ENCODE measurements at places on chromosomes 6 and 20.
A peak's percentile ranks its signal among the peaks of the same experiment; 100 is the strongest.

DNA sequence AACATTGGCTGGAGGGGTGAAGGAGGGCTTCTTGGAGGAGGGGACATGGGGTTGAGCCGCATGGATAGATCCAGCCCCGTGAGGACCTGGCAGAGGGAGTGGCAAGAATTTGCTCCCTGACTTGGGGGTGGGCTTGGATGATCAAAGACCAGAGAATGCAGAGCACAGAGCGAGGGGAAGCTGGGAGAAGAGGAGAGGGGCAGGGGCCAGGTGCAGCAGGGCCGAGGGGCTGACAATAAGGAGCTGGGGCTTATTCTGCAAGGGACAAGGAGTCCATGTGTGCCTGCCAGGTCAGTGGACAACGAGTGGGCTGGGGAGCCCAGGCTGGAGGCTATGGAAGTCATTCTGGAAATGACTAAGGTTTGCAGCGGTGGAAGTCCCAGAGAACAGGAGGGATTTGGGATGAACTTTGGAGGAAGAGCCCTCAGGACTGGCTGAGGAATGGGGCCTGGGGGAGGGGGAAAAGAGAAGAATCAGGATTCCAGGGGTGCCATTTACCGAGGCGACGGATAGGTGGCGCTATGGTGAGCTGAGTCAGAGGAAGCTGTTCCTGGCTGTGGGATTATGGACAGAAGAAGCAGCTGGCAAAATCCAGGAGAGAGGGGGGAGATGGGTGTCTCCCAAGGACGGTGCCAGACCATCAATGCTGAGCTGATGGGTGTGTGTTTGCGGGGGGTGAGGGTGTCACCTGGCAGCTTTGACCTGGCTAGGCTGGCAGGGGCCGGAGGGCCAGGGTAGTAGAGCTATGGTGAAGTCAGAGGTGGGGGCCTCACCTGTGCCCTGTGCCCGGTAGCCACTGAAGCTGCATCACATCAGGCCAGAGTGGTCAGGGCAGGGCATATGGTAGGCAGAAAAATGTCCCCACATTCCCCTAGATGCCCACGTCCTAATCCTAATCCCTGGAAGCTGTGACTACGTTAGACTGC is 7.8 kb downstream of the KCNG1 start:
- no peak overlapping the region for H3K4me3 ChIP-seq
- H3K27ac ChIP-seq, result no peak overlapping the region
- no peaks in the 10 kb centered on the region for H3K4me1 ChIP-seq

DNA sequence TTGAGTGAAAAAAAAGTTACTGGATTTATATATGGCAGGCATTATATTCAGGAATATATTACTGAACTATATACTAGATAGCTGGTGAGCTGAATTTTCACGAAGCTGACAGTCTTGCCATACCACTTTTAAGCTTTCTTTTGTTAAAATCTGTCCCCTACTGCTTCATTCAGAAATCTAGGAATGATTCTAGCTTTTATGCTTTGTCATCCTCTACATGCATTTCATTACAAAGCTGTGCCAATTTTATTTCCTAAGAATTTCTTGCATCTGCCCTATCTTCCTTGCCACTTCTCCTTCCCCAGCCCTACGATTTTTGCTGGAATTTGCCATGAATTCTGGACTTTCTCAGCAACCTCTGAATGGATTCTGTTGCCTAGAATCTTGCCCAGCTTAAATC is 158.5 kb upstream of the ADGRB3 start:
- no peak overlapping the region for H3K4me3 ChIP-seq
- no peaks in the 10 kb centered on the region for H3K27me3 ChIP-seq
- no peak for DNase-seq
- no peaks in the 10 kb centered on the region for H3K4me1 ChIP-seq
- H3K36me3 ChIP-seq, result no peaks in the 10 kb centered on the region
- H3K27ac ChIP-seq, result no peak overlapping the region

DNA sequence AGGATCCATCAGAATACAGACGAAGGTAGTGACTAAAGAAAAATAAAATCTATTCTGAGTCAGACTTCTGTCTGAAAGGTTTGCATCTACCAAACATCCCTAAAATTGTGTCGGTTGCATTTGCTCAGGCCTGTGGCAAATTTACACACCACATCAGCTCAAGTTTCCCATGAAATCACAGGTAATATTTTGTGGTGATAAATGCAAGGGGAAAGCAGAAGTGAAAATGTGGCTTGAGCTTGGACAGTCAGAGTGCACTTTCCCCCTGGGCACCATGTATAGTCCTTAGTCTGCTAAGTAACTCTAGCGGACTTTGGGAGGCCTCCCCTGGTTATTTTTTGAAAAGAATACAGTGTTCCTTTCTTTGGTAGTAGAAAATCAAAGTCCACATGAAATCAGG is 159.1 kb downstream of the PKHD1 start:
- no peaks in the 10 kb centered on the region for H3K27me3 ChIP-seq
- no peak for DNase-seq
- no peak overlapping the region for H3K27ac ChIP-seq
- no peaks in the 10 kb centered on the region for H3K4me1 ChIP-seq
- no peaks in the 10 kb centered on the region for H3K36me3 ChIP-seq

GRCh38 chr20:52943185-52943841 is 28.8 kb upstream of the TSHZ2 start:
- no peak overlapping the region for H3K27ac ChIP-seq
- H3K27me3 ChIP-seq, result no peaks in the 10 kb centered on the region
- H3K4me3 ChIP-seq, result no peak overlapping the region
- H3K36me3 ChIP-seq, result no peaks in the 10 kb centered on the region
- DNase-seq, result no peak

DNA sequence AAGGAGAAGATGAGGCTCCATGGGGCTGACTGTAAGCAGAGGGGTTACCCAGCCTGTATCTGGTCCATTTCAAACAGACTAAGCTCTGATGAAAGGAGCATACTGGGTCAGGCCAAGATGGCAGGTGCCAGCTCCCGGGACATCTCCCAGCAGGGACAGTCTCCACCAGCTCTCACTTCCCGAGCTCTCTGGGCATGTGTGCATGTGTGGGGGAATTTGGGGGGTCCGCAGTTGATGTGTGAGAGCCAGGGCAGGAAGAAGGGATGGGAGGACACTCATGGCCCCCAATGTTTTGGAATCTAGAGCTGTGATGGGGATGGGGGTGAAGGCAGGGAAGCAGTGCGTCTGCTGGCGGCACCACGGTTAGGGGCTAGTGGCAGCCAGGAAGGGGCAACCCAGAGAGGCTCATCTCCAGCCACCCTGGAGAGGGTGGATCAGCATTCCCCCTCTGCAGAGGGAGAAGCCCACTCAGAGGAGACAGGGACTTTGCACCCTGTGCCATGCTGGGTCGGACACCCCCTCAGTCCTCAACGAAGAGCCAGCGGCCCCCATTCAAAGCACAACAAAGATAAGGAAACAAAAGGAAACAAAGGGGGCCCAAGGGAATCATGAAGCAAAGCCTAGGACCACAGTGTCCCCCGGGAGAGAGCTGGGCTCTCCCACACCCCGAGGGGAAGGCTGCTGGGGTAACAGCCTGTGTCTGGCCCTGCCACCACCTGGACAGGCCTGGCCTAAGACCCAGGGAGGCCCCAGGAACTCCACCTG is 52.4 kb downstream of the DSTN start:
- no peak for DNase-seq
- H3K4me1 ChIP-seq, result no peaks in the 10 kb centered on the region
- peaks cover 16% of the 10 kb centered on the region for H3K36me3 ChIP-seq

DNA sequence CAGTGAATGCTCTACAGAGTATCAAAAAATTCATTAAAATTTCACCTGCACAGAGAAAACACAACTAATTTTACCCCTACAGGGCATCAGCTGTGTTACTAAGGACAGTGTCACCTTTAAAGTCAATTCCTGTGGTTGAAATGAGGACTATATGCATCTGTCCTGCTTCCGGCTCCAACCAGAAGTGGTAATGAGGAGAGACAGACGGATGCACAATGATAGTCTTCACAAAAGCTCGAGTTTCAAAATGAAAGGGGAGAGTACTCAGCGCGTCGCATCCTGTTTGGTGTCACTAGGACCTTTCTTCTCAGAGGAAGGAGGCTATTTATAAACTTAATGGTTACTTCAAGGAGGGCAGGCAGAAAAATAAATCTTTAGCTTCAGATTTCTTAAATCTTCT is 86.5 kb downstream of the LYRM4 start:
- peaks cover 17% of the 10 kb centered on the region for H3K4me1 ChIP-seq
- no peak overlapping the region for H3K27ac ChIP-seq
- H3K4me3 ChIP-seq, result peak overlapping the region; percentile 8
- H3K27me3 ChIP-seq, result no peaks in the 10 kb centered on the region

DNA sequence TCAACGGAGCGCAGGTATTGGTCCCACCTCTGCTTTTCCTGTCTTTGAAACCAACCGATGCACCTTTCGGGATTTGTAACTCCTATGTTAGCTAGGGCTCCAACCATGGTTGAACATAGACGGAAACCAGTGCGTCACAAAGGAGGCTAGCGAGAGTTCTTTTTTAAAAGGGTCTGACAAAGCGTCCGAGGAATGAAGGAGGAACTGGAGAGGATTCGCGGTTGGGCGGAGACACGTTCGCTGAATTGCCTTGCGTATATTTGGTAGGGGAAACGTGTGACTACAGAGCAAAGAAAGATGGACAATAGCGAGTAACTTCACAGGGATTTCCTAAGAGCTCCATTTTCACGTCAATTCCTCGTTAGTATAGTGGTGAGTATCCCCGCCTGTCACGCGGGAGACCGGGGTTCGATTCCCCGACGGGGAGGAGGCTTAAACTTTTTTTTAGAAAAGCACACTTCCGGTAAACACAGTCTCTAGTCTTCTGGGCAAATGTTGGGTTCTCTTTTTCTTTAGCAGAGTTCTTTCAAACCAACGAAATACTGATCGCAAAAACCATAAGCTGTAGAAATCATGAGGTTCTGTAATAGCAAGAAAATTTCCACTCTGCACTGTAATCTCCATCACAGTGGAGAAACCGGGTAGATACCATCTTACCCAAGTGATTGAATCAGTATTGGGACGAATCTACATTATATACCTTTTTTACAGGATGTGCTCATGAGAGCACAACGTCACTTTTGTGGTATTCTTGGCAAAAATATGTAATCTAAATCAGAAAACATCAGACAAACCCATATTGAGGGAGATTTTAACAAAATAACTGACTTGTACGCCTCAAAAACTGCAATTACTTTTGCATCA is 6.6 kb upstream of the ZNF184 start:
- H3K27ac ChIP-seq, result peak overlapping the region; percentile 98
- DNase-seq, result peak; percentile 92
- H3K4me1 ChIP-seq, result peaks cover 17% of the 10 kb centered on the region

GRCh38 chr6:31826793-31827285 is 699 bp upstream of the HSPA1B start:
- no peaks in the 10 kb centered on the region for H3K27me3 ChIP-seq
- H3K27ac ChIP-seq, result peak overlapping the region; percentile 88
- no peaks in the 10 kb centered on the region for H3K36me3 ChIP-seq

GRCh38 chr6:135870722-135871121 is 19.2 kb downstream of the PDE7B start:
- H3K27me3 ChIP-seq, result no peaks in the 10 kb centered on the region
- H3K36me3 ChIP-seq, result no peaks in the 10 kb centered on the region
- H3K4me3 ChIP-seq, result no peak overlapping the region
- DNase-seq, result no peak

DNA sequence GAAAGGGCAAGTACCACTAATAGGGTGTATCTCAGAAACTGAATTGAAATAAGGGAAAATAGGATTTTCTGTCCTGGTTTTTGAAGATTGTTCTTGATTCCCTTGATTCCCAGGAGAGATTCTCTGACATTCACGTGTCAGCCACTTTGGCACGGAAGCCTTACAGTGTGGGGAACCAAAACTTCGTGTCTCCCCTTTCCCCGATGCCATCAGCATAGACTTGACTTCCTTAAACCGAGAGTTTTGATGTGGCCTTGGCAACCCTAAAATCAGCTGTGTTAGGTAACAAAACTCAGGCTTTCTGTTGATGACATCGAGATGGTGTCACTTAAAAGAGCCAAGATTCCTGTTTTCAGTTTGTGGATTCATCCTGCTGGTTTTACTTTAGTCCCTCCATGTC is 7.5 kb downstream of the HMGN4 start:
- H3K27ac ChIP-seq, result no peak overlapping the region
- no peaks in the 10 kb centered on the region for H3K27me3 ChIP-seq
- H3K4me1 ChIP-seq, result no peaks in the 10 kb centered on the region
- DNase-seq, result no peak
- peaks cover 8% of the 10 kb centered on the region for H3K36me3 ChIP-seq

GRCh38 chr6:15882915-15883314 is 220.1 kb upstream of the DTNBP1 start:
- no peak overlapping the region for H3K4me3 ChIP-seq
- no peak for DNase-seq
- H3K27ac ChIP-seq, result no peak overlapping the region
- H3K27me3 ChIP-seq, result no peaks in the 10 kb centered on the region

DNA sequence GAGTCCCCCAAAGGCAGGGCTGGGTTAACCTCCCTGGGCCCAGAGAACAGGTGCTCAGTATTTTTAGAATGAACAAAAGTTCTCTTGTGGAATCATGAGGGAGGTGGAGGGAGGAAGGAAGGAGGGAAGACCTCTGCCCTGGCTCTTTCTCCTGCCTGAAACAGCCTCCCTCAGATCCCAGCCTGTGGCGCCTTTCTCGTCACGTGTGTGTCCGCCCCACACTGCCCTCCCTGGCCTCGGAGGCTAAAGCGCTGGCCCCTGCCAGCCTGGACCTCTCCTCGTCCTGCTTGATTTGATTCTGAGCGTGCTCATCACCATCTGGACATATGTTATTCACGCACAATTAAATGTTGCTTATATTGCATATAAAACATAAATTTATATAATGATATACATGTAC is 40.9 kb downstream of the PHACTR3 start:
- no peaks in the 10 kb centered on the region for H3K27me3 ChIP-seq
- no peak for DNase-seq
- no peak overlapping the region for H3K27ac ChIP-seq
- H3K4me1 ChIP-seq, result no peaks in the 10 kb centered on the region
- no peak overlapping the region for H3K4me3 ChIP-seq

GRCh38 chr6:10837009-10837621 is 1.2 kb downstream of the MAK start:
- peak; percentile 30 for DNase-seq
- no peaks in the 10 kb centered on the region for H3K36me3 ChIP-seq
- H3K4me1 ChIP-seq, result peaks cover 19% of the 10 kb centered on the region
- peaks cover 10% of the 10 kb centered on the region for H3K27me3 ChIP-seq
- no peak overlapping the region for H3K27ac ChIP-seq

- H3K4me1 ChIP-seq, result peaks cover 13% of the 10 kb centered on the region
- no peak for DNase-seq
- H3K4me3 ChIP-seq, result no peak overlapping the region
- no peaks in the 10 kb centered on the region for H3K27me3 ChIP-seq
- H3K36me3 ChIP-seq, result no peaks in the 10 kb centered on the region
These were observed 609 bp downstream of the MYL9 start for GRCh38 chr20:36541768-36542488.

DNA sequence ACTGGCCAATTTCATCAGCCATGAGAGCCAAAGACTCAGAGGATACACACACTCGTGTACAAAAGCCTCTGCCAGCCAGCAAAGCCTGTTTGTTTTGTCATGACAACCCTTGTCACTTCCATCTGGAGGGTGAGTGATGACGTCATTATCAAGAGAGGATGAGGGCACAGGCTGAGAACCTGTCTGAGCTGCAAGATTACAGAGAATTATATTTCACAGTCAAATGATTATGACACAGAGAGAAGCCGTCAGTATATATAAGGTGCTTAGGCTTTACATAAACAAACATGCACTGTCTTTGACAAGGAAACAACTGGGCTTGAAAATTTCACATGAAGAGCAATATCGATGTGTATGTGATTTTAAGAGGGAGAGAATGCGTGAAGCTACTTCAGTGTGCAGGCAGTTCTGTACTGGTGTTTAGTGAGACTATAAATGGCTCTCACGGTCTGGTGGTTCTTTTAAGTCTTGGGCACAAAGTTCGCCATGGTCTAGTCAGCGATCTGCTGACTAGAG is 36.5 kb upstream of the BCLAF1 start:
- H3K36me3 ChIP-seq, result no peaks in the 10 kb centered on the region
- no peaks in the 10 kb centered on the region for H3K27me3 ChIP-seq
- H3K27ac ChIP-seq, result no peak overlapping the region
- no peaks in the 10 kb centered on the region for H3K4me1 ChIP-seq

All from common myeloid progenitor, CD34-positive (primary cell).